ENCODE measurements at places on chromosomes 1 and 21.

DNA sequence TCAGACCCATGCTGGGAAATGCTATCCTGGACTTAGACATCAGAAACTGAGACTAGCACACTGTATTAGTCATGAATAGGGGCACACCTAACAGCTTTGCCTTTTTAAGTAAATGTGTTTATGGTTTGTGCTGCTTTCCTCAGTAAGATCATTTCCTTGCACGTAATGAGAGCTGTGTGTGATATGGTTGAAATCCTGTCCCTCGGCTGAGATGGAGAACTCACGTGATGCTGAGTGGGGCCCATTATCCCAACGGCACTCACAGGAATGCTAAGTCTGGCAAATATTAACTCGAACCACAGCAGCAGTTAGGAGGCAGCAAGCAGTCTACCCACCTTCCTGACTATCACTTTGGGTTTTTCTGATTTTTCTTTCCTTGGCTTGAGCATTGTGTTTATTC is 38.2 kb downstream of the BCL9 start:
- no peak for DNase-seq

DNA sequence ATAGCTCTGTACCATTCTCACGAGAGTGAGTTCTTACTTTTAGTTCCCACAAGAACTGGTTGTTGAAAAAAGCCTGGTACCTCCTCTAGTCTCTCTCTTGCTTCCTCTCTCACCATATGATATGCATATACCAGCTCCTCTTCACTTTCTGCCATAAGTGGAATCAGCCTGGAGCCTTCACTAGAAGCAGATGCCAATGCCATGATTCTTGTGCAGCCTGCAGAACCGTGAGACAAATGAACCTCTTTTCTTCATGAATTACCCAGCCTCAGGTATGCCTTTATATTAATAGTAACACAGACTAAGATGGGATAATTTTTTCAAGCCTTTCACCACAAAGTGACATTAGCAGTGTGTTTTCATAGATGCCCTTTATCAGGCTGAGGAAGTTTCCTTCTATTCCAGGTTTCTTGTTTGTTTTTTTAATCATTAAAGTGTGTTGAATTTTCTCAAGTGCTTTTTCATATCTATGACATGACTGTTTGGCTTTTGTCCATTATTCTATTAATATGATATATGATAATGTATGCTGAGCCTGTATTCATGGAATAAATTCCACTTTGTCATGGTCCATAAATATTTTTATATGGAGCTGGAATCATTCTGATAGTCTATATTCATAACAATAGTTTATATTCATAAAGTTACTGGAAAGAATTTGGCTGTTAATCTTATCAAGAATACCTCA is 40.7 kb upstream of the C1orf185 start:
- DNase-seq: no peak

DNA sequence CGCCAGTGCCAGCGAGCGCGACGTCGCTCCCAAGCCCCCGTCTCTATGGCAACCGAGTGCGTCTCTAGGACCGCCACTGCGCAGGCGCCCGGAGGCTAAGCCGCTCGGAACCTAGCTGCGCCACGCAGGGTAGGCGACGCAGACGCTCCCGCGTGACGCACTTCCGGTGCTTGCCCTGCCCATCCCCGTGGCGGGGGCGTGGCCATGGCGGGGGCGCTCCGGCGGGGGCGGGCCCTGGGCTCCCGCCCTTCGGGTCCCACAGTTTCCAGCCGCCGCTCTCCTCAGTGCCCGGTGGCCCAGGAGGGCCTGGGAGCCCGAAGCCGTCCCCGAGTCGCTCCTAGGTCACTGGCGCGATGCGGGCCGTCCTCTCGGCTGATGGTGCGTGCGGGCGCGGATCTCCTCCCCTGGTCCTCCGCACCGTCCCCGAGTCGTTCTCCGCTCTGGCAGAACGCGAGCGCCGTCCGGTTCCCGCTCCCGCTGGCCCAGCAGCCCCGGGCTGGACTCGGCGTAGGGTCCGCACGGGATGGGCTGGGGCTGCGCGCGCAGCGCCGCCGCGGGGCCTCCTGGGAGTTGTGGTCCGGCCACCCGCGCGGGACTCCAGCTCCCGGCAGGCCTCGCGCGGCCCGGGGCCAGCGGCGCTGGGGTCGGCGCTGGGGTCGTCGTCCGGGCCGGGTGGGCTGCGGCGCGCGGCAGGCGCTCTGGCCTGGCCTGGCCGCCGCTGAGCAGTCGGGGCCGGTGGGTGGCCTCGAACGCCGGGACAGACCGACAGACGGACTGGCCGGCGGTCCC is at the start of gene MIB2:
Gene MIB2, plus strand, starts transcription at position 245 of the 789 bp plus-strand sequence. CDS start 7,953 bp downstream, outside the sequence.
- DNase-seq: peak; percentile 77

- no peak for DNase-seq
Measured at GRCh38 chr1:231487019-231487418, 41.5 kb upstream of the TSNAX start.

DNA sequence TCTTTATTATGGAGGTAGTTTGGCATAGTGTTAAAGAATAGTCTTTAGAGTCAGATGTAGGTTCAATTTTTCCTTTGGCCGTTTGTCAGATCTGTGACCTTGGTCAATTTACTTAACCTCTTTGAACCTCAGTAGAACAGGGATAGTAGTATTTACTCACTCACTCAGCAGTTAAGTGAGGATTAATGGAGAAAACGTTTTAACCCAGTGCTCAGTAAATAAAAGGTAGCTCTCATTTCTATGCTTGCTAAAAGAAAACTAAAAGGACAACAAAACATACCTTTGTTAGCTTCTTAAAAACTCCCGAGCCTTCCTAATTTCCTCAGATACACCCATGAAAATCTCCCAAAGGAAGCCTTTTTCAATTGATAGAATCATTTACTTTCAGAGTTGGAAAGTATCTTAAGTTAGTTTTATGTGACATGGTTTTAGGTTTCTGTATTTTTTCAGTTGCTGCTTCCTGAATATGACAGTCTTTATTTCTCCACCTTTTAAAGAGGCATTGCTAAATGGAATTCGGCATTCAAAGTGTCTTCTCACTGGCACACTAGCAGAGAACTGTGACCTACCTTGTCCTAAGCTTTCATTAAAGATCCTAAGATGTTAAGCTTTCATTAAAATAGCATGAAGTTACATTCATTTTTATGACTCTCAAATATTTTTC is 7.8 kb downstream of the ABCD3 start:
- no peak for DNase-seq

GRCh38 chr1:28236656-28237322 is 865 bp downstream of the ATP5IF1 start:
- no peak for DNase-seq

DNA sequence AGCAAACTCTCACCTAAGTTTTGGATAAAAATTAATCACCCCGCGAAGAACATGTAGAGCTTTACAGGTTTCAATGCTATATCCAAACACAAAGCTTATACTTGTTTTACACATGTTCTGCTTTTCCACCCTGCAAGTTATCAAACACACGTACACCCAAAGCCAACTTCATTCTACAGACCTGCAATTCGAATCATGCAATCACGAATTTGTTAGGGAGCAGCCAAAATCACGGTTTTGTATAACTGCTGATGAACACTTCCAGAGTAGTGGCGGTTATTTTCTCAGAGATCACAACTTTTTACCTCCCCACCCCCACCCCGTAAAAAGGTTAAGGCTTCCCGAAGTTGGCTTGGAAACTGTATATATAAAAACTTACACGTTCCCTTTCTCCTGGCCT is 1.4 kb downstream of the HMGN1 start:
- no peak for DNase-seq

GRCh38 chr1:70134148-70134547 is 71.2 kb downstream of the LRRC40 start:
- DNase-seq: no peak

- DNase-seq: peak; percentile 95
Measured at GRCh38 chr1:43650310-43651085, 549 bp downstream of the KDM4A start.

DNA sequence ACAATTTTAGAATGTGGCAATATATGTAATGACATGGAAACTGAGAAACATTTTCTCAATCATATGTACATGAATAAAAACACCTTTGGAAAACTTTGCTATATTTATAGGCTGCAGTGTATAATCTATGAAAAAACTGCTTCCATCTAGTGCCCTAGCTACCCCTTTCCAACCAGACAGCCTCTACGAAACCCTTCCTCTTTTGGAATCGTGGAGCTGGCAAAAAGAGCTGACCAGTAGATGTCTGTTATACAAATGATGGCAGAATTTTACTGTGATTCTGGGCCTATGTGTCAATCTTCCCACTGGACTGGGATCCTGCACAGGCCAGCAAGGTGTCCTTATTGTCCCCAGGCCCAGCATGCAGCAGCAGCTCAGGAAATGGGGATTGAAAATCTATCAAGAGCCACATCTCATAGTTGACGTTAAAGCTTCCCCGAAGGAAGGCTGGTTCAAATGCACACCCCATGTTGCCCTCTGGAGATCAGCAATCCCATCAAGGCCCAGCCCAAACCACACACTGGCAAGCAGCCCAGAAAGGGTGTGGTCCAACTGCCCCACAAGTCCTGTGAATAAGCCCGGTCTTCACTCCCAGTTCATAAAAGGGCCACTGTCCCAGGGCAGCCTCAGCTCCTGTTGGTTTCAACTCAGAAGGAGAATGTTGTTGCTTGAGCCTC is 8.8 kb upstream of the FAM20B start:
- DNase-seq: no peak

GRCh38 chr1:83854456-83854855 is 144.5 kb downstream of the TTLL7 start:
- DNase-seq: no peak

- DNase-seq: no peak
Measured at GRCh38 chr21:26406526-26406925, 166.6 kb downstream of the CYYR1 start.

Data from NCI-H1436 treated with DMSO at 0.1 percent for 48 hours (cell line).